GM06990 (cell line): ENCODE measurements at places on chromosomes 2 and 18.

DNA sequence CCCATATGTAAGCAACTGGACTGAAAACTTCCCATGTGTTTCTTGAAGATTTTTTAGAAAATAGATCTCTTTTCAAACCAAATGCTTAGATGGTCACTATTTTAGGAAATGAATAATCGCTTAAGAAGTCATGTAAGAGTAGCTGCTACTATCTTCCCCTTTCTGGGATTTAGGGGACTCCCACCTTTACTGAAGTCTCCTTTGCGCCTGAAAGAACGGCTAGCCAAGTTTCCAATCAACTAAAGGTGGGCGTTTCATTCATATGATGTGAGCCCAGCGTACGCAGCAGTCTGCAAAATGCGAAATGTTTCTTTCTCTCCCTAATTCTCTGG is 1.1 kb downstream of the DIPK1C start:
- no peak for DNase-seq

DNA sequence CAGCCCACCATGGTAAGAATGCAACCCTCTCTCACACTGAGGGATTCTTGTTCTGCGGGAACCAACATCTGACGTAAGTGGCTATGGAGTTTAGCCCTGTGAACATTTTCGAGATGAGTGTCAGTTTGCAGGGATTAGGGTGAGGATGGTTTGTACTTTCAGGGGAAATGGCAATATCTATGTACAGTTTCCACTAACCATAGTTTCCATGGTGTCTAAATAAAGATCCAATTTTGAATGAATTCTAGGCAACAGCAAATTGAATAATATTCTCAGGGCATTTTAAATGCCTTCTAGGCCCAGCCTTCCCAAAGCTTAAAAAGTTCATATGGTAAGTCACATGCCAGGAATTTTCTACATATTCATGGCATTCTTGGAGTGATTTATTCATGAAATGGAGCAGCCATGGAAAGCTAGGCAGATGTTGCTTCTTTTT is 105.4 kb upstream of the MMADHC start:
- DNase-seq: no peak

GRCh38 chr2:72973566-72974435 is 56.5 kb downstream of the EMX1 start:
- DNase-seq: no peak

DNA sequence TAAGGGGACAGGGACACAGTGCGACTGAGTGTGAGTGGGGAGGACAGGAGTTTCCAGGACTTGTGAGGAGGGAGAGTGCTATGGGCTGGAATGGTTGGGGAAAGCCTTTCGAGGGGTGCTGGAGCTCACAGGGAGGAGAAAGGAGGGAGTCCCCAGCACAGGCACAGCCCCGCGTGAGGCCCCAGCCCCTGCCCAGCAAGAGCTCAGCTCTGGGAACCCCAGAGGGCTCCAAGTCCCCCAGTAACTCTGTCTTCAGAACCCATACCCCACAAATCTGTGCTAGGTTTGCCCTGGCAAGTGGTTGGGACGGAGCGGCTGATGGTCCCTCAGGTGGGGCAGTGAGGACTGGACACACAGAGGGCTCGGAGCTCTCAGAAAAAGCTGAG is 75.4 kb downstream of the SFXN5 start:
- no peak for DNase-seq

- no peak for DNase-seq
Observed at GRCh38 chr2:134314681-134315368, 61.0 kb downstream of the MGAT5 start.
